Testis (tissue), 5 donors: ENCODE measurements at places on chromosomes 3 and 15. TPM values are rescaled to one million over a fixed set of nuclear protein-coding genes. Genes with fewer than 3 reads are reported as not detected.

Gene SERINC4
- 11.7 TPM for total RNA-seq

Gene DLL4
- 3.9 TPM for total RNA-seq

Gene TRPM1
- total RNA-seq = 3.6 TPM

Gene COLQ
- 5.4 TPM for total RNA-seq

Gene CHRNA5
- 3.5 TPM for total RNA-seq

Gene OPA1
- 35.1 TPM for total RNA-seq

Gene ANKRD34C
- total RNA-seq = 0.08 TPM

DNA sequence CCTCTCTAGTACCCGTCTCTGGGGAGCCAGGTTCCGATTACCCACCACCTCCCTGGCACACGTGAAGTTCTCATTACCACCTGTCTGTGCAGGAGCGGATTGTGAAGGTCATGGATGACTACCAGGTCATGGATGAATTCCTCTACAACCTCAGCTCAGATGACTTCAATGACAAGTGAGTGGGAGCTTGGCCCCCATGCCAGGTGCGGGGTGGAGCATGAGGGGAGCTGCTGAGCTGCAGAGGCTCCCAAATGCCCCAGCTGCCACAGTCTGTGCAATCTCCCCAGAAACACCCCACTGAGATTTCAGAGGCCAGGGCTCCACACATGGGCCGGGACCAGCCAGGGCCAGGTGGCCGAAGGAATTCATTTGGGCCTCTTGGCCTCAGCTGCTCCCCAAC is 34.3 kb downstream of the DNAH1 start:
- no peak overlapping the region for H3K27ac ChIP-seq
- H3K4me3 ChIP-seq = no peak overlapping the region
- H3K36me3 ChIP-seq = no peaks in the 10 kb centered on the region
- DNase-seq = no peak

DNA sequence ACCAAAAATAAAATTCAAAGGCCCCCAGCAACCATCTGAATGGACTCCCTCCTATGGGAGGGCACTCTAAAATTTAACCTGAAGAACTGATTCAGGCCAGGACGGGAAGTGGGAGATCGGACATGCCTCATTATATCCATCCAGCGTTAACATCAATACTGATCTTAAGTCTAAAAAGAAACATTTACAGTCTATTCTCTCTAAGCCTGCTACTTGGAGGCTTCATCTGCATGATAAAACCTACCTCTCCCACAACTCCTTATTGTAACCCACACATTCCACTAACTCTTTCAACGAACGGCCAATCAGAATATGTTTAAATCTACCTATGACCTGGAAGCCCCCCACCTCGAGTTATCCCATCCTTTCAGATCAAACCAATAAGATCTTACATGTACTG is 68.4 kb downstream of the HERC1 start:
- no peaks in the 10 kb centered on the region for H3K36me3 ChIP-seq
- no peak overlapping the region for H3K27ac ChIP-seq
- peaks cover 17% of the 10 kb centered on the region for H3K4me1 ChIP-seq
- H3K4me3 ChIP-seq = no peak overlapping the region
- no peak for DNase-seq

GRCh38 chr15:40506964-40507571 is 36.3 kb downstream of the CHST14 start:
- DNase-seq = peak; percentile 90
- H3K36me3 ChIP-seq = no peaks in the 10 kb centered on the region
- peak overlapping the region; percentile 41 for H3K27ac ChIP-seq

GRCh38 chr3:196096382-196096953 is 14.6 kb upstream of the TFRC start:
- no peak for DNase-seq
- no peak overlapping the region for H3K4me3 ChIP-seq
- H3K36me3 ChIP-seq = no peaks in the 10 kb centered on the region
- no peaks in the 10 kb centered on the region for H3K27me3 ChIP-seq

- DNase-seq = no peak
- no peak overlapping the region for H3K4me3 ChIP-seq
- H3K4me1 ChIP-seq = no peaks in the 10 kb centered on the region
- H3K27me3 ChIP-seq = no peaks in the 10 kb centered on the region
These were observed 59.9 kb downstream of the MECOM start for GRCh38 chr3:169603661-169604060.

- H3K4me1 ChIP-seq = no peaks in the 10 kb centered on the region
- H3K4me3 ChIP-seq = no peak overlapping the region
- H3K27ac ChIP-seq = no peak overlapping the region
- no peak for DNase-seq
These were observed 455.4 kb downstream of the RAP2B start for GRCh38 chr3:153617463-153617862.

- no peaks in the 10 kb centered on the region for H3K36me3 ChIP-seq
- H3K4me3 ChIP-seq = no peak overlapping the region
- DNase-seq = no peak
- H3K27ac ChIP-seq = no peak overlapping the region
- H3K27me3 ChIP-seq = no peaks in the 10 kb centered on the region
- H3K4me1 ChIP-seq = no peaks in the 10 kb centered on the region
These were observed 44.1 kb upstream of the TP63 start for GRCh38 chr3:189586941-189587663.

DNA sequence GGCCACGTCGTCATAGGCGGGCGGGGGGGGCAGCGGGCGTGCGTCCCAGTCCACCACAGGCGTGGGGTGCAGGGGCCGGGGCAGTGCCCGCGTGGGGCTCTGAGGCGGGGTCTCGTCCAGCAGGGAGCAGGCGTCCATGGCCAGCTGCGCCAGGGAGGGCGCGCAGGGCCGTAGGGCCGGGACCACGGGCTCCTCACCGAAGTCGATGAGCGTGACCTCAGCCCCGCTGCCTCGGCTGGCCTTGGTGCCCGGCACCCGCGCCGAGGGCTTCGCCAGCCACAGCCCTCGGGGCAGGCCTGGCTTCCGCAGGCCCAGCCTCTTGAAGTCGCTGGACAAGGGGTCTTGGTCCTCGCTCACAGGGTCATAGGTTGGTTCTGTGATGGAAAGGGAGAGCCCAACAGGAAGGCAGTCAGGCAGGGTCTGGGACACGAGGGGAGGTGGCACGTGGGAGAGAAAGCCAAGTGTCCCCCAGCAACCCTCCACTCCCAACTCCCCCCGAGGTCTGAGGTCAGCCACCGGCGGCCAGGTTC is 40.0 kb downstream of the TNK2 start:
- H3K27me3 ChIP-seq = no peaks in the 10 kb centered on the region
- H3K27ac ChIP-seq = no peak overlapping the region
- no peak overlapping the region for H3K4me3 ChIP-seq
- H3K4me1 ChIP-seq = no peaks in the 10 kb centered on the region

DNA sequence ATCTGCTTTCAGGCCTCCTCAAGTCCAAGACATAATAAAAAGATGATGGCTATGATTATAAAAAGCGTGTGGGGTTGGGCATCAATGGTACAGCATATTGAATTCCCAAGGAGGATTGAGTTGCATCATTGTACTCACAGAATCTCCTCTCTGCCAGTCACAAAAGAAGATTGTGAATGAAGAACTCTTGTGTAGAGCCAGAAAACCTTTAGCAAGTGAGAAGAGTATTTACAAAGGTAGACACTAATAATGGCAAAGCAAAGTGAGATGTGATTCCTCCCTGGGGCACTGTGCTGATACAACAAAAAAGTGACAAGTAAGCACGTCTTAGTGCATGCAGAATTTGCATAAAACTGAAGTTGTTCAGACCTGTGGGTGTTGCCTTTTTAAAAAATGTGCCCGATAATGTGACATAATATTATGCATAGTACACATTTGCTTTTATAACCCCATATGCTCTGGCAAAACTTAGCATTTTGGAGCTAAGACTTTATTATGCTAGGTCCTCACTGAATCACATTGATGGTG is 291.2 kb upstream of the TBC1D5 start:
- H3K4me3 ChIP-seq = no peak overlapping the region
- H3K36me3 ChIP-seq = no peaks in the 10 kb centered on the region
- DNase-seq = no peak
- no peaks in the 10 kb centered on the region for H3K27me3 ChIP-seq
- H3K27ac ChIP-seq = no peak overlapping the region
- H3K4me1 ChIP-seq = no peaks in the 10 kb centered on the region

DNA sequence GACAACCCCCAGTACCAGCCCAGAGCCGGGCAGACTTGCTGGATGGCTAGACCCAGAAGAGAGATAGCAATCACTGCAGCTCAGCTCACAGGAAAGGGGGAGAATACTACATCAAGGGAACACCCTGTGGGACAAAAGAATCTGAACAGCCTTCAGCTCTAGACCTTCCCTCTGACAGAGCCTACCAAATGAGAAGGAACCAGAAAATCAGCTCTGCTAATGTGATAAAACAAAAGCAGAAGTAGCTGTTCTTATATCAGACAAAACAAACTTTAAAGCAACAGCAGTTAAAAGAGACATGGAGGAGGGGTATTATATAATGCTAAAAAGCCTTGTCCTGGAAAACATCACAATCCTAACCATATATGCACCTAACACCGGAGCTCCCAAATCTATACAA is 283.3 kb downstream of the KLF13 start:
- H3K4me1 ChIP-seq = no peaks in the 10 kb centered on the region
- H3K27ac ChIP-seq = no peak overlapping the region
- DNase-seq = no peak
- no peak overlapping the region for H3K4me3 ChIP-seq
- no peaks in the 10 kb centered on the region for H3K27me3 ChIP-seq

- H3K27me3 ChIP-seq = no peaks in the 10 kb centered on the region
- no peak overlapping the region for H3K27ac ChIP-seq
- H3K4me1 ChIP-seq = no peaks in the 10 kb centered on the region
- H3K4me3 ChIP-seq = no peak overlapping the region
These were observed 30.2 kb downstream of the OCA2 start for GRCh38 chr15:28068930-28069329.

DNA sequence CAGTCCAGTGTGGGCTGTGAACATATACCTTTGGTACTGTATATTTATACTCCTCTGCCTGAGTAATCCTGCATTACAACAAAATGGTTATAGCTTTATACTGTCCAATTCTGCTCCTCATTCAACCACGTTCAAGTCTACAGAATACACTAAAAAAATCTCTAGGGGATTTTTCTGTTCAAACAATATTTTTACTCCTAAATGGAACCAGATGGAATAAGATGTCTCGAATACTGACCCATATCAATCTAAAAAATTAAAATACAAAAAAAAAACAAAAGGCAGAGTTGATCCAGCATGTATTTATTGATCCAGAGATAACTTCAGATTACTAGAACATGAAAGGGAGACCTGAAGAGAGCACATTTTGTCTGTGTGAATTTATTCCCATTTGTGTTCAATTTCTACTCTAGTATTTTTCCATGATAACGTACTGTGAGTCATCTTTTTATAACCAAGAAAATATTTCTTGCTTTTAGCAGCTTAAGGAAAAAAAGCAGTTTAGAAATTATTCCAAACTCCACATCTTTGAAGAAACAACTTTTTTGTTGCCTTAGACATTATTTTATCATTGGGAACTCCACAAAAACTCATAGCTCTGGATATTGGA is 910.7 kb downstream of the TBL1XR1 start:
- H3K4me1 ChIP-seq = no peaks in the 10 kb centered on the region
- no peak for DNase-seq
- H3K4me3 ChIP-seq = no peak overlapping the region

GRCh38 chr15:92141607-92142006 is 252.1 kb upstream of the ST8SIA2 start:
- H3K4me1 ChIP-seq = no peaks in the 10 kb centered on the region
- DNase-seq = no peak
- H3K27ac ChIP-seq = no peak overlapping the region
- H3K4me3 ChIP-seq = no peak overlapping the region

DNA sequence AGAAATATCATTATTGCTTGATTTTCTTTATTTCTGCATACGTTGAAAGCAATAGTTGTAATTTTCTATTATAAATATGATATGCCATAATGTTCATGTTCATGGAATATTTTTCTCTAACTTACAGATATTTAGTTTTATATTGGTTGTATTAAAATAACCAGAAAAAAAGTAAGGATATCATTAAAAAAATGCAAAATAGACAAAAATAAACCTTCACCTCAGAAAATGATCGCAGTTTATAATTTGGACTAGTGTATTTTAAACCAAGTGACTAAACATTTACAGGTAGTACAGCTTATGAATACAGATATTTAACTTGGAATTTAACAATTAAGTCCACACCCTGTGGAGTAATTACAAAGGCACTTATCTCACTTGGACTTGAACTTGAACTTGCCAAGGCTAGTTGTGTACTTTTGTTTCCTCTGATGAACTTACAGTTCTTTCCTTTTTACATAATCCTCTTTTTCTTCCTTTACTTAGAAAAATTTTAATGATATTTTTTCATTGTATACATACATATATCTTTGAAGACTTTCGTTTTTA is 156.7 kb downstream of the CHL1 start:
- no peaks in the 10 kb centered on the region for H3K4me1 ChIP-seq
- H3K27ac ChIP-seq = no peak overlapping the region
- no peak overlapping the region for H3K4me3 ChIP-seq
- no peak for DNase-seq
- no peaks in the 10 kb centered on the region for H3K27me3 ChIP-seq

GRCh38 chr3:170997961-170998913 is 28.3 kb downstream of the SLC2A2 start:
- H3K4me1 ChIP-seq = no peaks in the 10 kb centered on the region
- DNase-seq = no peak
- H3K27ac ChIP-seq = no peak overlapping the region

- no peaks in the 10 kb centered on the region for H3K4me1 ChIP-seq
- H3K27me3 ChIP-seq = no peaks in the 10 kb centered on the region
- DNase-seq = no peak
- no peaks in the 10 kb centered on the region for H3K36me3 ChIP-seq
- H3K4me3 ChIP-seq = no peak overlapping the region
These were observed 46.7 kb downstream of the UBE3A start for GRCh38 chr15:25391971-25392721.

GRCh38 chr15:100277087-100277855 is 64.5 kb downstream of the ADAMTS17 start:
- no peak for DNase-seq
- H3K27me3 ChIP-seq = no peaks in the 10 kb centered on the region
- H3K27ac ChIP-seq = no peak overlapping the region
- H3K4me3 ChIP-seq = no peak overlapping the region

GRCh38 chr3:192467230-192468140 is 259.9 kb downstream of the FGF12 start:
- no peaks in the 10 kb centered on the region for H3K27me3 ChIP-seq
- H3K4me3 ChIP-seq = no peak overlapping the region
- no peak overlapping the region for H3K27ac ChIP-seq
- DNase-seq = peak; percentile 83
- H3K4me1 ChIP-seq = no peaks in the 10 kb centered on the region

- H3K4me1 ChIP-seq = no peaks in the 10 kb centered on the region
- H3K27ac ChIP-seq = no peak overlapping the region
- no peak overlapping the region for H3K4me3 ChIP-seq
- DNase-seq = peak; percentile 32
- no peaks in the 10 kb centered on the region for H3K27me3 ChIP-seq
These were observed 154.3 kb downstream of the GOLIM4 start for GRCh38 chr3:167941234-167941995.
